ENCODE measurements at places on chromosomes 7 and 10. TPM values are rescaled to one million over a fixed set of nuclear protein-coding genes. Genes with fewer than 3 reads are reported as not detected.
A peak's percentile ranks its signal among the peaks of the same experiment; 100 is the strongest.

GRCh38 chr7:1531263-1531978, 919 bp downstream of the MAFK start:
- DNase-seq = peak; percentile 46

DNA sequence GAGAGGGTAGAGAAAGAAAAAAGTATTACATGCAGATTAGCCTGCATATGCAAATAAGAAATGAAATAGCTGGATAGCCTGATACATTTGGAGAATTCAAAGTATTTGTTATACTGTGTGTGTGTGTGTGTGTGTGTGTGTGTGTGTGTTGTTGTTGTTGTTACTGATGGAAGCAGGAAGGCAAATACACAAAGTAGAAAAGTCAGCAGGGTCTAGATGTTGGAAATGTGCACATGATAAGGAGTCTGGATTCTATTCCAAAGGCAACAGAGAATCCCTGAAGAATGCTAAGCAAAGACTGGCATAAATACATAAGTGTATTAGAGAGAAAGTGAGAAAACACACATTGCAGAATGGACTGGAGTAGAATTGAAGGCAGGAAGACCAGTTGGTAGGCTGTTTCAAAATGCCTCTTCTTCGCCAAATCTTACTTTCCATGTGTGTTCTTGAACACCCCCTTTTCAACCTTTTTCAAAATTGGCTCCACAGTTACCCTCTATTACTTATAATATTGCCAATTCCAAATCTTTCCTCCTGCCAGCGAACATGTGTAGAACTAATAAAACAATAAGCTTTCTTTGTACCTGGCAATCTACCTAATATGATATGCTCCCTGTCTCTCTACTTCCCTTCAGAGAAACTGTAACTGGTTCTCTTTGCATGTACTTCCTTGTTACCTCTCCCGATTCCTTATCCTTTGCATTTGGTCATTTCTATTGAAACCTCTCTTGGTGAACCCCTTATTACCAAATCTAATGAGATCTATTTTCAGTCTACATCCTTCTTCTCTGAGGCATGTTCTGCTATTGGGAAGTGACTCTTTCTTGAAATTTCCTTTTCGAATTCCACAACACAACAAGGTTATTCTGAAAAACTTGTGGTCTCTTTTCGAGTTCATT, 6.2 kb downstream of the CPED1 start:
- no peak for DNase-seq

DNA sequence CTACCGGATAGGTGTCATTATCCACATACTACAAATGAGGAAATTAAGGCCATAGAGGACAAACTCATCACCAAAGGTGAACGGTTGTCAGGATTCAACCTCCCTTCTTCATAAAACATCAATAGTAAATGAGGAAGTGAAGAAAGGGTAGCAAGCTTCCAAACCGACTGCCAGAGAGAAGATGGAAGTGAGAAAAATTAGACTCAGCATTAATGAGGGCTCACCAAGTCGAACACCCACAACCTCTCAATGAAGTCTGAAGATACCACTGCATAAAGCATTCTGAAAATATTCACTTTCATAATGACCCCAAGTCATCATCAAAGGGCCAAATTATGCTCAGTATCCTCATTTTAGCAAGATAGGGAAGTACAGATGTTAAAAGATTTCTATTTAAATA, 29.6 kb downstream of the ABCB4 start:
- no peak for DNase-seq

- DNase-seq = no peak
Measured at GRCh38 chr7:42886893-42887505, 24.9 kb downstream of the C7orf25 start.

DNA sequence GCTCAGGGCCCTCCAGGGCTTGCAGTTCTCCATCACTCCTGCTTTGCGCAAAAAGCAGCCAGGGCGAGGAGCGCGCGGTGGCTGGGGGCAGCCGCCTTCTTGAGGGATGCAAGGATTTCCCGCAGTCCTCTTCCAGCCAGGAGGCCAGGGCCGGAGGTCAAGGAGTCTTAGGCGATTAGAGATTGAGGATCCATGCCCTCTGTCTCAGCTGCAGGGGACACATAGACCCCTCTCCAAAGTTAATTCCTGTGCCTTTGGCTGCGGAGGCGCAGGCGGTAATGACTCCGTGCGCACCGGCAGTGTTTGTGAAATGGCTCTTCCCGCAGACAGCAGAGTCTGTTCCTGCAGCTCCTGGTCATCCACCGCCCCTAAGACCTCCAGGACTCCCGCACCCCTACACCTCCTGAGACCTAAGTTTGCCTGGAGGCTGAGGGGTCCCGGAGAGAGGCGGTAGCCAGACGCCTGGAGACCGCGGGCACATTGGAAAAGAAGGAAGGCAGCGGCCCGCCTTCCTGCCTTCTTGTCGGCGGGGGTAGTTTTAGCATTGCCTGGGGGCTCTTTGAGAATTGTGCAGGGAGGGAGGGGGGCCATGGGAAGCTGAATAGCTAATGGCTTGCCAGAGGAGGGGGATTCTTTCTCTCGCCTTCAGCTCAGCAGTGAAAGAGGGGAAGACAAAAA, 3.3 kb upstream of the NEUROG3 start:
- DNase-seq = no peak

- no peak for DNase-seq
Measured at GRCh38 chr7:134212576-134213546, 85.7 kb downstream of the LRGUK start.

GRCh38 chr10:4337563-4337962, 488.4 kb upstream of the AKR1E2 start:
- no peak for DNase-seq

- DNase-seq = no peak
Measured at GRCh38 chr7:56083150-56083785, 9.5 kb downstream of the PHKG1 start.

- DNase-seq = no peak
Measured at GRCh38 chr7:98163704-98164494, 47.3 kb upstream of the BHLHA15 start.

The GJD4 gene
- total RNA-seq = not detected

DNA sequence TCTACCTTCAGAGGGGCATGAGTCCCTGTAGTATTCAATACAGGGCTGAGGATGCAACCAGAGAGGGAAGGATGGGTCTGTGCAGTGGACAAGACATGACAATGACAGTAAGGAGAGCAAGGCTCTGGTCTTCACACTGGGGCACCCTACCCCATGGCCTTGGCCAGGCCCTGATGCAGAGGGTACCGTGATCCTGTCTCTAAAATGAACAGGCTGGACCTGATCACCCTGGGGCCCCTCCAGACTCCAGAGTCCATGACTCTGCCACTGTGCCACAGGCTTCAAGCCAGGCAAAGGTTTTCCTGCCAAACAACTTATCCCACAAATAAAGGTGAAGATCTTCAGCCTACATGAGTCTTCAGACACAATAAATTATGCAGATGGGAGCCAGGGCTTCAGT, 4.9 kb downstream of the MAT1A start:
- no peak for DNase-seq

DNA sequence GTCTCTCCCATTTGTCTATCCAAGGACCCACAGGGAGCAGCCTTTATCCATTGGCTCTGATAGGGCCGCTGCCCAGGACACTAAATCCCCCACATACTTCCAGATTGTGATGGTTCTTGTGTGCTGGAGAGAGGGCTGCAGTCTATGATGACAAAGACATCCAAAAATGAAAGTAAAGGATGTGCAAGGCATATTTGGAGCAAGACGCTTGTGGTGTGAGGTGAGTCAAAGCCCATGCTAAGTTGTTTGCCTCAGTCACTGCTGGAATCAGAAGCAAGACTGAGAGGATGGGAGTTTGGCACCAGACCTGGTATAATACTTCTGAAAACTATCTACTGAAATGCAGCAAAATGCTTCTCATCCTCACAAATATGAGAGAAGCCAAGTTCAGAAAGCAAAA, 22.7 kb downstream of the ZNF22 start:
- DNase-seq = no peak

GRCh38 chr10:19974138-19974537, 157.9 kb downstream of the PLXDC2 start:
- DNase-seq = no peak

GRCh38 chr7:149027055-149027454, 1.2 kb downstream of the PDIA4 start:
- no peak for DNase-seq

DNA sequence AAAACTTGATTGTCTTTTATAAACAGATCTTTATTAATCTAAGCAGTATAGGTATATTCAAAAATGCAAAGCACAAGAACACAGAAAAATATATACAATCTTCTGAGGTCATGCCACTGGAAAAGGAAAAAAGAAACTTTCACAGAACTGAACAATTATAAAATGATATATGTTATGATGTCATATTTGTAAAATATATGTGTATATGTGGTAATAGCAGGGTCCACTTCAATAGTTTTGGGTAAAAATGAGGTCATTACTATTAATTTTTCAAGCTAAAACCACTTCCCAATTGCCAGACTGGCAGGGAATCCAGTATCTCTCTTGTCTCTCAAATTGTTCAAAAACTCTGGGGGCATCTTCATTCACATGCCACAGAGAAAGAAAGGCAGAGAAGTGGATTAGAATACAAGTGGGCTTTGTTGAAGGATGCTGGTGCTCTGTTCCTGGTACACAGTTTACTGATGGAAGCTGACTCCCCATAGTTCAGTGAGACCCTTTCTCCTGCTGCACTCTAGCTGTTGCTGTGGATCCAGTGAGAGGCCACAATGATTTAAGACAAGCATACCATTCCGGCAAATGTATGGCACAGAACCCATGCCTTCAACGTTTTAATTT, 19.7 kb downstream of the CTNNA3 start:
- DNase-seq = no peak

DNA sequence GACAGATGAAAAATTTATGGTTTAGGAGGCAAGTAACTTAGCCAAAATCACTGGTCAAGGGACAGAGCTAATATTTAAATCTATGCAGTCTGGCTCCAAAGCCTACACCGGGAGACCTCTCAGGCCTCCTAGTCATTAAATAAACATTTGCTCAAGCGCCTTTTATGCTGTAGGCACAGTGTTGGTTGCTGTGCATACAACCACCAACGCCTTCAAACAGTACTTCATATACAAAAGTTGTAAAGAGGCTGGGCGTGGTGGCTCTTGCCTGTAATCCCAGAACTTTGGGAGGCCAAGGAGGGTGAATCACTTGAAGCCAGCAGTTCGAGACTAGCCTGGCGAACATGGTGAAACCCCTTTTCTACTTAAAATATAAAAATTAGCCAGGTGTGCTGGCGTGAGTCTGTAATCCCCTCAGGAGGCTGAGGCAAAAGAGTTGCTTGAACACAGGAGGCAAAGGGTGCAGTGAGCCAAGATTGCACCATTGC, 159.8 kb downstream of the MAGI2 start:
- DNase-seq = no peak

GRCh38 chr10:79976999-79977398, 28.1 kb upstream of the SFTPD start:
- DNase-seq = no peak

GRCh38 chr7:64639267-64640001, 26.5 kb upstream of the ZNF107 start:
- DNase-seq = no peak

- DNase-seq = no peak
Measured at GRCh38 chr7:129282865-129283264, 58.0 kb downstream of the AHCYL2 start.

The CYP2E1 gene
- total RNA-seq = 0.13 TPM

- DNase-seq = no peak
Measured at GRCh38 chr7:154353355-154353767, 301.2 kb downstream of the DPP6 start.

DNA sequence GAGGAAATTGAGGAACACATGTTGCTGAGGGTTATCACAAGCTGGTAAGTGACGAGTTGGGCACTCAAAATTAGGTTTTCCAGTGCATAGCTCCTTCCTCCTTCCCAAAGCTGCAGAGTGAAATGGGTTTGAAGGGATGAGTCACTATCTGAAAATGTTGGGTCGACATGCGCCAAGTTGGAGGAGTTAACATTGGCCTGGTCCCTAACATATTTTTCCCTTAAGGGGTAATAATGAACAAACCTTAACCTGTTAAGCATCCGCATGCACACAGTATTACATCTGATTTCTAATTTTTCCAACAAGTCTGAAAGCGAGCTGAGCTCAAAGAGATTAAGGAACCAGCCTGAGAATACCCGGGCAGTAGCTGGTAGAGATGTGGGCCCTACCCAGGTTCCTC, 20.7 kb upstream of the TECTB start:
- no peak for DNase-seq

GRCh38 chr7:154640266-154640865, 362.6 kb downstream of the PAXIP1 start:
- no peak for DNase-seq

GRCh38 chr10:72335394-72336258, 19.1 kb downstream of the DNAJB12 start:
- DNase-seq = peak; percentile 84
